ENCODE measurements at places on chromosomes 2 and 18.

DNA sequence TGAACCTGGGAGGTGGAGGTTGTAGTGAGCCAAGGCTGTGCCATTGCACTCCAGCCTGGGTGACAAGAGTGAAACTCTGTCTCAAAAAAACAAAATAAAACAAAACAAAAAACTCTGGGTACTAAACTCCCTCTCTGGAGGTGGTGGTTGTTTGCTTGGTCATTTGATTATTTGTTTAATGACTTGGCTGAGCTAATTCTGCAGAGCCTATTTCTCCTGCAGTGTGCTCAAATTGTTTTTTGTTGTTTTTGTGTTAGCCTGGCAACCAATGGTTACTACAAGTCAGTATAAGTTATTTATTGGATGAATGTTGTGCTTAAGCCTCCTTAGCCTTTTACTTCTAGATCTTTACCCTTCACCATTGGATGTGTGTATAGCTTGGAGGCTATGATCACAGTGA is 387.5 kb downstream of the ADCYAP1 start:
- DNase-seq, result no peak

DNA sequence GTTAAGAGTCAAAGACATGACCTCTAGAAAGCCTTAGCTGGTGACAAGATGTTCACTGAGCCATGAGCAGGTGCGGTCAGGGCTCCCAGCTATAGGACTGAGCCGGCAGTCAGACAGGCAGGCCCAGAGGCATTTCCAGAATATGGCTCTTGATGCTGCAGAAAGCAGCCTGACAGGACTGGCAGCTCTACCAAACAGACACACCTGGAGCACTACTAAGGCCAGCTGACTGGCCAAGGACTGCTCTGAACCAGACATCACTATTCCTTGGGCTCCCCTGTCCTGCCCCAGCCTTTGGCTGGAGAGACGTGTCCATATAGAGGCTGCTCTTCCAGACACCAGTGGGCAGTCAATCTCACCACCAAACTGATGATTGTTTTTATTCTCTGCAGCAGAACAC is 98.8 kb downstream of the RIF1 start:
- DNase-seq, result no peak

GRCh38 chr2:111653103-111653624 is 230.8 kb downstream of the ANAPC1 start:
- no peak for DNase-seq

GRCh38 chr2:219081096-219081495 is 20.4 kb upstream of the IHH start:
- no peak for DNase-seq

- DNase-seq, result no peak
Observed at GRCh38 chr2:45918463-45919159, 267.1 kb downstream of the PRKCE start.

DNA sequence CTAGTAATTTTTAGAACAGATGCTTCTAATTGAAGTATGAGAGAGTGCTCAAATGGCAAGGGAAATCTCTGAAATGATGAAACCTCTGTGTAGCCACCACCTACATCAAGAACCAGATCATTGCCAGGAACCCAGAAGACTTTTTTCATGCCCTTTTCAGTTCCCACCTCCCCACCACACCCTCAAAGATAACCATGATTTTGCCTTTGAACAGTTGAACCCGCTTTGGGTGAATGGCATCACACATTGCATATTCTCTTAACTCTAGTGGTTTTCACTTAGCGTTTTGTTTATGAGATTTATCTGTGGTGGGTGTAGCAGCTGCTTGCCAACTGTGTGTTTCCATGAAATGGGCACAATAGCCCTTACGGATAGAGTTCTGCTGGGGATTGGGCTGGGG is 142.9 kb upstream of the HDAC4 start:
- DNase-seq, result no peak

DNA sequence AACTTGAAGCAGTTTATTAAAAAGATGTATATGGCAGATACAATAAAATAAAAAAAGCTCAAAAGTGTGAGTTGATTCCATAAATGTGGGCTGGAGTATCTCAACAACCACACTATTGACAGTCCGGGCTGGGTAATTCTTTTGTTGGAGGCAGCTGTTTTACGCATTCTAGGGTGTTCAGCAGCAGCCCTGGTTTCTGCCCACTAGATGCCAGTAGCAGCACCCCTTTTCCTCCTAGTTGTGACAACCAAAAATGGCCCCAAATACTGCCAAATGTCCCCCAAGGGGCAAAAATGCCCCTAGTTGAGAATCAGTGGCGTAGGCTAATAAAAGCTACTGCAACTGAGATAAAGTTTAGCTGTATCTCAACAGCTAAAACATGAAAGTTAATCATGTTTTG is 44.8 kb downstream of the CHMP3 start:
- peak; percentile 39 for DNase-seq

GRCh38 chr2:98483257-98483861 is 38.7 kb downstream of the INPP4A start:
- DNase-seq, result no peak

GRCh38 chr2:2831633-2832032 is 500.6 kb upstream of the MYT1L start:
- no peak for DNase-seq

DNA sequence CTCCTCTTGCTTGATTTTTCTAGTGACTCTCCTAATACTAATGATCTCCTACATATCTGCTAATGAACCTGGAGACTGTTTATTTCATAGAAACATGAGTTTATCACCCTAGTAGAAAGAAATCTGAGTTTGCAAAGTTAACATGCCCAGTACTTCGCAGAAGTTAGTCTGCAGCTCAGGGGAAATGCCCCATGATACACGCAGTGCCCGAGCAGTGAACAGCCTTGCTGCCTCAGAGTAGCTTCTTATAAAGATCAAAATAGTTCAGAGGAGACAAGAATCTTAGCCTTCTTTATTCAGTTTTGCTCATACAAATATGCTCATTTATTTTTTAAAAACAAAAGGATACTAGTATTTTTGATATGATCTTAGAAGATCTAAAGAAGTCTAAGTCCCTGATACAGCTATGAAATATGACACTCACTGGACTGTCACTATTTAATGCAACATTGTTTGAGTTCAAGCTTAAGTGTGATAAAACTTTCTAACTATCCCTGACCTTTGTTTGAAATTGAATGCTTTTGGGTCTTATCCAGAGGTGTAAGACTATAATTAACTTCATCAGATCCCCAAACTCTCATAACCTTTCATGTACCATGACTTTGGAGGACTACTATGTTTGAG is 20.5 kb downstream of the FRZB start:
- no peak for DNase-seq

DNA sequence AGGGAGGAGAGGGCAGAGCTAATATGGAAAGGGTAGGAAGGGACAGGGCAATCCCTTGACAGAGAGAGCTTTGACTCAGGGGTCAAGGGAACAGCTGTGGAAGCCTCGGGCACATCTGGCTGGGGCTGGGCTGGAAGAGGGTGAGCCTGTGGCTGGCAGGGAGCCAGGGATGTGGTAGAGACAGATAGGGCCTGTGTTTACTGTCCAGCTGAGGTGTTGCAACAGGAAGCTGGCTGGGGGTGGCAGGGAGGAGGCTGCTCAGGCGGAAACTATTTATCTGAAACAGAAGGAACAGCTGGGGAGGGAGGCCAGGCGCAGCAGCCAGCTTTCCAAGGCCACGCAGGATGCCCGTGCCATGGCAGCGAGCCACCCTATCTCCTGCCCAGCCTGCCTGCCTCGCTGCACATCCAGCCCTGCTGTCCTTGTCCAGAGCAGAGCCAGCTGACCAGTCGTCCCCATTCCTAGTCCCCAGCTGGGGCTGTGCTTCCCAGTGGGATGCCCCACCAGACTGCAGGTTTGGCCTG is 264.7 kb downstream of the CYP26B1 start:
- peak; percentile 68 for DNase-seq

DNA sequence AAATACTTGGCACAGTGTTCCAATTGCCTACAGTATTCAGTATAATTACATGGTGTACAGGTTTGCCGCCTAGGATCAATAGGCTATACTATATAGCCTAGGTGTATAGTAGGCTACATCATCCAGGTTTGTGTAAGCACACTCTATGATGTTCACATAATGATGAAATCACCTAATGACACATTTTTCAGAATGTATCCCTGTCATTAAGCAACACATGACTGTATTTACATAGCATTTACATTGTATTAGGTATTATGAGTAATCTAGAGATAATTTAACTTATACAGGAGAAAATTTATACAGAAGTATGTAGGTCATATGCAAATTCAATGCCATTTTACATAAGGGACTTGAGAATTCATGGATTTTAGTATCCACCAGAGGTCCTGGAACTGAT is 35.4 kb downstream of the SCN7A start:
- no peak for DNase-seq

DNA sequence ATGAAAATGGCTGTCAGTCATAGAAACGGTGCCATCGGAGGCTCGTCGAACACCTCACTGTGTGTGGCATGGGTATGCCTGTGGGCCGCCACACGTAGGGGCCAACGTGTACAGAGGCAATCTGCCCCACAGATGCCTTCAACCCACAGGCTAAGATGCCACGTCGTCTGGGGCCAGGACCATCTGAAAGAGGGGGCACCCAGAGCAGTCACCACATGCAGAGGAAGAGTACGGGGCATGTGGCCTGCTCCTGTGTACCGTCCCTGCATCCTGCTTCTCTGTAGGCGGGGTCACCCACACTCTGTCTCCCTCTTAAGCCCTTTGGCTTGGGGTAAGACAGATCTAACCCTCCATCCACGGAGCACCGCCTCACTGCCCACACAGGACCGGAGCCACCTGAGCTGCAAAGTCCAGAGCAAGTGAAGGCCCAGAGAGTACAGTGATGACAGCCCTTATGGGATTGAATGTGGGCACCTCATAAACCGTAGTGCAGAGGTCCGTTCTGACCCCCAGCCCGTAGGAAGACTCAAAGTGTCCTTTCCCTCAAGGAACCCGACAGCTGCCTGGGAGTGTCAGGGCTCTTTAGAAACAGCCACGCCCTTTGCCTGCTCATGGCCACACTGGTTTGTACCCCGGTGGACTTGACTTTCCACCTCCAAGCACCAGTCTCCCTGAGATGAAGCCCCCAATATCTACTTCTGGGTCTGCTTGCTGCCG is 66.2 kb downstream of the TWIST2 start:
- DNase-seq, result no peak

- DNase-seq, result no peak
Observed at GRCh38 chr2:157782057-157782845, 93.9 kb downstream of the ACVR1 start.

All from putamen (tissue), 1 donor.